Type B pancreatic cell (in vitro differentiated cells): ENCODE measurements at places on chromosomes 1 and 21. TPM values are rescaled to one million over a fixed set of nuclear protein-coding genes. Genes with fewer than 3 reads are reported as not detected.

GRCh38 chr1:67618285-67619018 lies 66.5 kb upstream of the GADD45A start:
- H3K27me3 ChIP-seq: no peaks in the 10 kb centered on the region
- no peak overlapping the region for H3K4me3 ChIP-seq
- no peak for DNase-seq
- H3K27ac ChIP-seq: no peak overlapping the region

The KIRREL1 gene
- 15.0 and 51.6 TPM in 2 replicates for total RNA-seq

The EFCAB7 gene
- total RNA-seq: 5.1 and 10.2 TPM in 2 replicates

The GJA9 gene
- not detected in 2 replicates for total RNA-seq

DNA sequence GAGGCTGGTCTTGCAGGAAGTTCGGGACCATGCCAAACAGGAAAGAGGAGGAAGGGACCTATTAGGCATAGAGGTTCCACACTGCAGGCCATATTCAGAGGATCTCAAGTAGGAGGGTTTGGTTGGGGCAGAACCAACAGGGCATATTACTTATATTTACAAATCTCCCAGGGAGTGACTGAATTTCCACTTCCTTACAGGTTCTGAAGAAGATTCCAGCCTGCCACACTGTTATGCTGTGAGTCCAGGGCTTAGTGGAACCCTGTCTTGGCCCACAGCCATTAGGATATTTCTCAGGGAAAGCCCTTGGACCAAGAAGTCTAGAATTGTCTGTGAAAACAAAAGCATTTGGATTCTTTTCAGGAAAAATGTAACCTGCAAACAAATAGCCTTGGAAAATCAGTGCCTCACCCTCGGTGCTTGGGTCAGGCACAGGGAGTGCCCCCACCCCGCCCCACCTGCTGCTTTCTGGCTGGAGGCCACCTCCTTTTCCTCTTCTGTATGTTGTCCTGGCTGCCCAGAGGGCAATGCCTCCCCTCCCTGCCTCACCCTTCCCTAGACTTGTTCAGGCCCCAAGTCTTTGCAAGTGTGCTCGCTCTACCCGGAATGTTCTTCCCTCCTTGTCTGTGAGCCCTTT lies 41.0 kb upstream of the JUN start:
- H3K36me3 ChIP-seq: peaks cover 9% of the 10 kb centered on the region
- no peak for DNase-seq
- H3K4me3 ChIP-seq: no peak overlapping the region
- peak overlapping the region; percentile 62 for H3K27ac ChIP-seq

- no peak for DNase-seq
- no peak overlapping the region for H3K27ac ChIP-seq
- H3K36me3 ChIP-seq: no peaks in the 10 kb centered on the region
- H3K4me1 ChIP-seq: peaks cover 7% of the 10 kb centered on the region
- no peak overlapping the region for H3K4me3 ChIP-seq
- H3K27me3 ChIP-seq: peaks cover 42% of the 10 kb centered on the region
Measured at GRCh38 chr1:114203595-114204128, 50.0 kb upstream of the SYT6 start.

DNA sequence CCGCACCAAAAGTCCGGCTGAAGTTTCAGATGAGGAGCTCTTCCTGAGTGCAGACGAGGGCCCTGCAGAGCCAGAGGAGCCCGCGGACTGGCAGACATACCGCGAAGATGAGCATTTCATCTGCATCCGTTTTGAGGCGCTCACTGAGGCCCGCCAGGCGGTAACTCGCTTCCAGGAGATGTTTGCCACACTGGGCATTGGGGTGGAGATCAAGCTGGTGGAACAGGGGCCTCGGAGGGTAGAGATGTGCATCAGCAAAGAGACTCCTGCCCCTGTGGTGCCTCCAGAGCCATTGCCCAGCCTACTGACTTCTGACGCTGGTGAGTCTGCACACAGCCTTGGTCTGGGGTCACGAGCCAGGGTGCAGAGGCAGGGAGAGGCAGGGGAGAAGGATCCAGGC lies 84.7 kb downstream of the TRIM11 start:
- H3K27ac ChIP-seq: no peak overlapping the region
- H3K4me3 ChIP-seq: no peak overlapping the region
- DNase-seq: peak; percentile 65
- H3K36me3 ChIP-seq: peaks cover 21% of the 10 kb centered on the region
- no peaks in the 10 kb centered on the region for H3K4me1 ChIP-seq

DNA sequence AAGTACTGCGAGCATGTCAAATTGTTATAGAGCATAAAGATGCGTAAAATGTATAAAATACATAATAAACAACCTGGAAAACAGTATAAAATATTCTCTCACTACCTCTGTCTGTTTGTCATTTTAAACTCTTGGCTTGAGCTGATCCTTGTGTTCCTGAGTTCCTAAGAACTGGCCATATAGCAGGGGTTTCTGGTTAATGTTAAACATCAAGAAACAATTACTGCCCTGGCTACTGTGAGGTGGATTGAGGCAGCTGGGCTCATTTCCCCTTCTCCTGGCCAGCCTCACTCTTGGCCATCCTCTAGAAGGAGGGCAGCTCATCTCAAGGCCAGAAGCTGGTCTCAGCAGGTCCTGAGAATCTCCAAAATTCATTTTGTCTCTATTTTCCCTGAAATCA lies 297.3 kb upstream of the USP24 start:
- H3K36me3 ChIP-seq: no peaks in the 10 kb centered on the region
- H3K4me3 ChIP-seq: no peak overlapping the region
- H3K27me3 ChIP-seq: peaks cover 10% of the 10 kb centered on the region
- H3K27ac ChIP-seq: no peak overlapping the region
- H3K4me1 ChIP-seq: peaks cover 35% of the 10 kb centered on the region

DNA sequence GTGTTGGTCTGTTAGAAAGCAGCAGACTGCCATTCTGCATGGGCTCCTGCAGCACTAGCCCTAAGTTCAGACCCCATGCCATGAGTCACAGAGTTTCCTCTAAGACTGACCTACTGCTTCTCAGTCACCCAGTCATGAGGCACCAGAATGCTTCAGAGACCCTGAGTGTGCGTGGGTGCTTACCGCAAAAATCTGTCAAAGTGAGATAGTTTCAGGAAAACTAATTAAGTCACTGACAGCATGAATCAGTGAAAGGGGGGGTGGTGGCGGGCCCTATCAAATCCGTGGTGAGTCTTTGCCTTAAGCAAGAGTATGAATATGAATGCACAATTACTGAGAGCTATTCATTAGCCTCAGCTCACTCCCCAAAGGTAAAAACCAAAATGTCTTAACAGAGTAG lies 98.1 kb downstream of the KCTD3 start:
- H3K27me3 ChIP-seq: no peaks in the 10 kb centered on the region
- no peak for DNase-seq
- H3K4me3 ChIP-seq: no peak overlapping the region
- H3K36me3 ChIP-seq: no peaks in the 10 kb centered on the region
- H3K4me1 ChIP-seq: no peaks in the 10 kb centered on the region

The FALEC gene
- total RNA-seq: 0.55 and 0.80 TPM in 2 replicates

The TDRD10 gene
- not detected in 2 replicates for total RNA-seq

DNA sequence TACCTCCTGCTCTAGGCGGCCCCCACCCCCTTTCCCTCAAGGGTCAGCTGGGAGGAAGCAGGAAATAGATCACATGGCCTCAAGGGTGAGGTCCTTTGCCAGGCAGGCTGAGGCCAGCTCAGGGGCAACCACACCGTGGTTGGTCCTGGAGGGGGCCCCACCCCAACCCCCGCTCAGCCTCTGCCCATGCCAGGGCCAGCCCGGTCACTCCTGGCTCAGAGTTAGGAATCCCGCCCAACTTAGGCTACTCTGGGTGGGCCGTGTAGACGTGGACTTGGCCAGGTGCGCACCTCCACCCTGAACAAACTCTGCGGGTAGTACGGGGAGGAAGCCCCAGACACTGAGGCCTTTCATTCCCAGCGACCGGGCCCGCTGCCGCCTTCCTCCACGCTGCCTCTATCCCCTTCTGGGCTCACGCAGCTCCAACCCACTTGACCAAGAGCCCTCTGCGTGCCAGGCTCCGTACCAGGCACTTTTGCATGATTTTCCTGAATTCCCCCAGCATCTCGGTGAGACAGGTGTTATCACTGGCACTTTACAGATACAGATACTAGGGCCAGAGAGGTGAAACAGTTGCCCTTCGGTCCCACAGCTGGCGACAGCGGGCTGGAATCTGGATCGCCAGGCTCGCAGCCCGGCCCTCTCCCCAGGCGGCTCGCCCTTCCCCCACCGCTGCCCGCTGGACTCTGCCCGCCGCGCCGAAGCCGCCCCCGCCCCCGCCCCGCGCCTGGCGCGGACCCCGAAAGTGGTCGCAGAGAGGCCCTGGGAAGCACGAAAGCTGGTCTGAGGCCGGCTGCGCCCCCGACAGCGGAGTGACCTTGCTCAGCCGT lies 769 bp downstream of the GALE start:
- H3K27me3 ChIP-seq: no peaks in the 10 kb centered on the region
- peak overlapping the region; percentile 98 for H3K4me3 ChIP-seq
- peak overlapping the region; percentile 98 for H3K27ac ChIP-seq
- H3K36me3 ChIP-seq: peaks cover 5% of the 10 kb centered on the region
- H3K4me1 ChIP-seq: peaks cover 8% of the 10 kb centered on the region

DNA sequence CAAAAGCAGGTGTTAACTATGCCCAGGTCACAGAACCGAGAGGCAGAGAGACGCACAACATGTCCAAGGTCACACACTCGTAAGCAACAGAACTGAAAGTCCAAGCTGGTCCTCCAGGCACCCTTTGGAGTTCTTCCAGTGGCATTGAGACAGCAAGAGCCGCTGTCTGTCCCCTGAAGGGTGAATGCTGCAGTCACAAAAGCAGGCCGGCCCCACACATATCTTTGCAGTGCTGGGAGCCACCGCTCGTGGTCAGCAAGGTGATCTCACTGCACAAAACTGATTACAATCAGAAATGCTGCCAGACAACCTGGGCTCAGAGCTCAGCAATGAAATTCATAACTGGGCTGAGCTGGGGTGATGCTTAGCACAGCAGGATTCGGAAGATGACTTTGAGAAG lies 47.4 kb upstream of the RAB4A start:
- DNase-seq: no peak
- H3K4me1 ChIP-seq: peaks cover 31% of the 10 kb centered on the region
- no peaks in the 10 kb centered on the region for H3K36me3 ChIP-seq
- no peaks in the 10 kb centered on the region for H3K27me3 ChIP-seq

The MPL gene
- total RNA-seq: not detected in 2 replicates

DNA sequence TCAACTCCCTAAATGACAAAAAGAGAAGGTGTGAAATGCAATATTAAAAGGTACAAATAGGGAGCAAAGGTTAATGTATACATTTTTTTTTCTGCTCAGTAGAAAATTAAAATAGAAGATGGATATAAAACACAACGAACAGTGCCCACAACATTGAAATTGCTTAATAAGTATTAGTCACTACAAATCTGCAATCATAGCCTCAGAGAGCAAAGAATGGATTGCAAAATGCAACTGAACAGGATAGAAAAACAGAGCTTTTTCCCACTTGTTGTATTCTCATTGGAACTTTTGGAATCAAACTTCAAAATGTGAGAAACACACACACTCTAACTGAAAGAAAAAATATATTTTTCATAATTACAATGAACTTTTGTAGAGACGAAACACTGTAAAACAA lies 552.2 kb upstream of the NCAM2 start:
- DNase-seq: no peak
- H3K4me1 ChIP-seq: no peaks in the 10 kb centered on the region
- H3K27ac ChIP-seq: no peak overlapping the region
- peaks cover 5% of the 10 kb centered on the region for H3K27me3 ChIP-seq
- no peak overlapping the region for H3K4me3 ChIP-seq

- no peaks in the 10 kb centered on the region for H3K27me3 ChIP-seq
- H3K4me3 ChIP-seq: no peak overlapping the region
- DNase-seq: no peak
- peaks cover 5% of the 10 kb centered on the region for H3K4me1 ChIP-seq
- no peaks in the 10 kb centered on the region for H3K36me3 ChIP-seq
Measured at GRCh38 chr1:97904534-97904933, 16.3 kb downstream of the DPYD start.

DNA sequence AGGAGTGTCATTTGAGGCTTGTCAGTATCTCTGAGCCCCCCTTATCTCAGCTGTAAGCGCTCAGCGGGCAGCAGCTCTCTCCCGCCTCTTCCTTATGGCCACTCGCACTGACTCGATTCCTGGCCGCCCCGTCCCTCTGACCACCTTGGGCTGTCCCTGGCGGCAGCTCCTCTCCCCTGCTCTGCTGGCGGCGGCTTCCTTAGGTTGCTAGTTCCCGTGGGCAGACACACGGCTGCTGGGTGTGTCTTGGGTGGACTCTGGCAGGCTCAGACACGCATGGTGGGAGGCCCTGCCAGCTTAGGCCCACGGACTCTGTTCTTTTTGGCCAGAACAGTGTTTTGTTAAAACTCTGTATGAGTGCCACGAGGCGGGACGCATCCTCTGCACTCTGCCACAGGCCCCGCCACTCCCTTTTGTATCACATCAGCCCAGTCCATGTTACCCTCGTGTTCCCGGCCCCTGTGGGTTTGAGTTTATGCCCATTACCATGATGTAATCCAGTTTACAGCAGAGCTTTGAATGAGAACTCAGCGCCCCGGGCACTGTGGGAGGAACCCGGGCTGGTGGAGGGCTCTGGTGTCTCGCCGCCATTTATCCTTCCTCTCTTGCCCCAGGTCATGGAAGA lies 45.9 kb downstream of the COQ8A start:
- peaks cover 6% of the 10 kb centered on the region for H3K36me3 ChIP-seq
- no peaks in the 10 kb centered on the region for H3K27me3 ChIP-seq
- no peak overlapping the region for H3K27ac ChIP-seq
- H3K4me3 ChIP-seq: no peak overlapping the region
- peaks cover 13% of the 10 kb centered on the region for H3K4me1 ChIP-seq

GRCh38 chr1:43205671-43206070 lies 33.5 kb downstream of the CFAP57 start:
- peak overlapping the region; percentile 97 for H3K27ac ChIP-seq
- H3K4me3 ChIP-seq: no peak overlapping the region
- peaks cover 14% of the 10 kb centered on the region for H3K4me1 ChIP-seq
- H3K27me3 ChIP-seq: no peaks in the 10 kb centered on the region
- no peak for DNase-seq

- peak overlapping the region; percentile 7 for H3K27ac ChIP-seq
- peak overlapping the region; percentile 90 for H3K4me3 ChIP-seq
- peaks cover 12% of the 10 kb centered on the region for H3K36me3 ChIP-seq
- H3K4me1 ChIP-seq: peaks cover 17% of the 10 kb centered on the region
Measured at GRCh38 chr1:246506367-246506673, 759 bp downstream of the SMYD3 start.

The PRPF38B gene
- total RNA-seq: 37.3 and 45.6 TPM in 2 replicates
